ENCODE measurements at places on chromosomes 13 and 19.

GRCh38 chr13:75620020-75620419 is 16.1 kb upstream of the LMO7 start:
- DNase-seq: no peak

DNA sequence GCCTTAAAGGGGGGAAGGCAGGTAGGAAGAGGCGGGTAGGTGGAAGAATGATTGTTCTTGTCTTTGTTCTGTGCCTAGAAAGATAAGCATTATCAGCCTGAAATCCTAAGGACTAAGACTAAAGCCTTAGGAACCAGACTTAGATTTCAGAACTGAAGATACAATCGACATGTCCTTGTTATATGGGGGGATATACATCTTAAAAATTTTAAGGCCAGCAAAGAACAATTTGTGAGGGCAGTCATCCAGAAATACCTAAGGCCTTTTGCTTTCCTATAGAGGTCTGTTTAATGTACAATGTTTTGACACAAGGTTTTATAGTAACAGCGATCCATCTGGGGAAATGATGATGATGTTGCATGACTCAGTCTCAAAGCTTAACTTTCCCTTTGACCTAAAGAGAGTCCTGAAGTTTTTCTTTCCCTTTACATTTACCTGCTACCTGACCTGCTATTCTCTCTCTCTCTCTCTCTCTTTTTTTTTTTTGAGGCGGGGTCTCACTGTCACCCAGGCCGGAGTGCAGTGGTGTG is 20.2 kb upstream of the CEACAM6 start:
- no peak for DNase-seq

- DNase-seq: peak; percentile 56
These were observed 16.8 kb downstream of the FPR2 start for GRCh38 chr19:51777570-51778462.

- DNase-seq: peak; percentile 9
These were observed 3.7 kb downstream of the COL4A2 start for GRCh38 chr13:110310541-110311442.

DNA sequence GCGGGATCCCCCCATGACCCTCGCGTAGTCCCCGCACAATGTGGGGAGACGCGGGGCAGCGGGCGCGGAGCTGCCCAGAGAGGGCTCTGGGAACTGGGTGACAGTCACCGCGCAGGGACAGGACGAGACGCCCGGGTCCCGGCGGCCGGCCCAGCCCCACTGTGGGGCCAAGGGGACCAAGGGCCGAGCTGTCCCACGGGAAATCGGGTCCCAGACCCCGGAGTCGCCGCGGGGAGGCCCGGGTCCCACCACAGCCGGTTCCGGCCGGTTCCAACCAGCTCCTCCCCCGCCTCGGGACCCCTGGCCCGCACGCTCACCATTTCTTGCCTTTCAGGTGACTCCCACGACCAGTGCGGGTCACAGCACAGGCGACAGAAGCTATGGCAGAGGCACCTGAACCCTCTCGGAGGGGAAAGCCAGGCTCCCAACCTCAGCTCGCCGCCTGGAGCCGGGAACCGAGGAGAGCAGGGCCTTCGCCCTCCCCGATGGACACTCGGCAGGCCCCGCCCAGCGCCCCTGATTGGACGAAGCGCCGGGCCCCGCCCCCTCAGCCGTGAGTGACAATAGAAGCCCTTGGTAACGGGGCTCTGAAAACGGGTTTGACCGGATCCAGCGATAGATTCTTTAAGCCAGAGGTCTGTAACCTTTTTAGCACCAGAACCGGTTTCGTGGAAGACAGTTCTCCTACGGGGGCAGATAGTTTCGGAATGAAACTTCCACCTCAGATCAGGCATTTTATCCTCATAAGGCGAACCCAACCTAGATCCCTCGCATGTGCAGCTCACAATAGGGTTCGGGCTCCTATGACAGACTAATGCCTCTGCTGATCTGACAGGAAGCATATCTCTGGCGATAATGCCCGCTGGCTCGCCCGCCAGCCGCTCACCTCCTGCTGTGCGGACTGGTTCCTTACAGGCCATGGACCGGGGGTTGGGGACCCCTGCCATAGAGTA is at the start of gene ZNF433:
TSS of gene ZNF433 (minus strand) at position 460 of the 953 bp plus-strand sequence. CDS start at position 320, 140 bp downstream.
- DNase-seq: peak; percentile 95

DNA sequence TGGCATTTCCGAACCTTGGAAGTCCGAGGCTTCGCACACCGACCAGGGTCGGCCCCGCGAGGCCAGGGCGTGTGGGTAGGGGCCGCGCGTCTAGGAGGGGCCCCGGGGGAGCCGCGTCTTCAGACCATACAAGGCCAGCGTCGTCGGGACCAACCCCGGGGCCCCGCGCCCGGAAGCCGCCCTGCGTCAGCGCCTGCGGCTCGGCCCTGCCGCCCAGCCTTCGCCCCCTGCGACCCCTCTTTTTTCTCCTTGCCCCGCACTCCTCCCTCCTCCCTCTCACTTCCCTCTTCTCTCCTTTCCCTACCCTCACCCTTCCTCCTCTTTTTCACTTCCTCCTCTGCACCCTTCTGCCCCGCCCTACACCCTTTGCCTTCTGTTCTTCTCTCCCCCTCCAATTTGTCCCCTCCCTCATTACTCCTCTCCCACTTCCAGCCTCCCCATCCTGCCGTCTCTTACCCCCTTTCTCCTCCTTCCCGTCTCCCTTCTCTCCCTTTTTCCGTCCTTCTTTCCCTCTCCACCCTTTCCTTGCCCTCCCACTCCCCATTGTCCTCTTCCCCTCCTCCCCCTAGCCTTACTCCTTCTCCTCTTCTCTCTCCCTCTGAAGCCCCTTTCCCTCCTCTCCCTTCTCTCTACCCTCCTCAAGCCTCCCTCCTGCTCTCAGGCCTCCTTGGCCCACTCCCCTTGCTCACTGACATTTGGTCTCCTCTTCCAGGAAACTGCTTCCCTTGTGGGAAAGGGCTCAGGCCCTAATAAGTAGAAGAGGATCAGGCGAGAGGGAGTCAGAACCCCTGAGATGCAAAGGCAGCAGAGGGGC is 2.2 kb upstream of the PLEKHG2 start:
- DNase-seq: peak; percentile 85

- no peak for DNase-seq
These were observed 4.3 kb upstream of the KCTD4 start for GRCh38 chr13:45205124-45205523.

DNA sequence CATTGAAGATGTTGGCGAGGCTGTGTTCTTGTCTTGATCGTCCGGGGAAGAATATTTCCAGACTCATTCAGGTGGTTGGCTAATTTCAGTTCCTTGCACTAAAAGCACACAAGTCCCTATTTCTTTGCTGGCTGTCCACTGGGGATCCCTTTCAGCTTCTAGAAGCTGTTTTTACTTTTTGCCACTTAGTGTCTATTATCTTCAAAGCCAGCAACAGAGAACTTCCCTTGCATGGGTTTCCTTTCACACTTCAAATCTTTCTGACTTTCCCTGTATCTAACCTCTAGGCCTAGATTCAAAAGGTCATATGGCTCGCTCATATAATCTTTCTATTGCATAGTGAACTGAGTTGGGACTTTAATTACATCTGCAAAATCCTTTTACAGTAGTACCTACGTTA is 215.3 kb upstream of the PCDH9 start:
- DNase-seq: no peak

DNA sequence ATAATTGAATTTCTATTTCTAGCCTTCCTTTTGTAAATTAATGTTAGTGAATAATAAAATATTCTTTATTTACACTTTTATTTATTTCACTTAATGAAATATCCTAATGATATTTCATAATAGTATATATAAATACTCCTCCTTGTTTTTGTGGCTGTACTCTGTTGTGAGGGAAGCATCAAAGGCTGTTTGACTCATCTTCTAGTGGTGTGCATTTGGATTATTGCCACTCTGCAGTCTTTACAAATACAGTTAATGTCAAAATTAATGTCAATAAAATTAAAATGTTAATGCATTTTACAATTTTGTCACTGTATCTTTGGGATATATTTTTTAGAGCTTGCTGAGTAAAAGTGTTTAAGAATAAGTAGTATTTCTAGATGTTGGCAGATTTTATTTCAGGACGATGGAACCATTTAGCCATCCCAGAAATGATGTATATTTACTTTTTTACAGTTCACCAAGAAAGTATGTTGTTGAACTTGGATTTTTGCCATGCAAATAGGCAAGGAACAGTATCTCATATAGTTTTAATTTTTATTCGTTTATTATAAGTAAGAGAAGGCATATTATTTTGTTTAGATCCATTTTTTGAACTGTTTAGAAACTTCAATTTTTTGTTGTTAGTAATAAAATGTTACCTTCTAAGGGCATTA is 281.2 kb upstream of the SLITRK6 start:
- DNase-seq: no peak

- DNase-seq: no peak
These were observed 130.9 kb downstream of the DPF1 start for GRCh38 chr19:38093154-38093553.

- DNase-seq: peak; percentile 96
These were observed at the start of gene ZNF681 for GRCh38 chr19:23758187-23759074. Gene ZNF681, minus strand, starts transcription at chr19:23758891. Its CDS starts 142 bp downstream, at chr19:23758749.

GRCh38 chr19:8463365-8463764 is 18.6 kb downstream of the HNRNPM start:
- no peak for DNase-seq

GRCh38 chr13:101453784-101454201 is 1.3 kb downstream of the ITGBL1 start:
- no peak for DNase-seq

DNA sequence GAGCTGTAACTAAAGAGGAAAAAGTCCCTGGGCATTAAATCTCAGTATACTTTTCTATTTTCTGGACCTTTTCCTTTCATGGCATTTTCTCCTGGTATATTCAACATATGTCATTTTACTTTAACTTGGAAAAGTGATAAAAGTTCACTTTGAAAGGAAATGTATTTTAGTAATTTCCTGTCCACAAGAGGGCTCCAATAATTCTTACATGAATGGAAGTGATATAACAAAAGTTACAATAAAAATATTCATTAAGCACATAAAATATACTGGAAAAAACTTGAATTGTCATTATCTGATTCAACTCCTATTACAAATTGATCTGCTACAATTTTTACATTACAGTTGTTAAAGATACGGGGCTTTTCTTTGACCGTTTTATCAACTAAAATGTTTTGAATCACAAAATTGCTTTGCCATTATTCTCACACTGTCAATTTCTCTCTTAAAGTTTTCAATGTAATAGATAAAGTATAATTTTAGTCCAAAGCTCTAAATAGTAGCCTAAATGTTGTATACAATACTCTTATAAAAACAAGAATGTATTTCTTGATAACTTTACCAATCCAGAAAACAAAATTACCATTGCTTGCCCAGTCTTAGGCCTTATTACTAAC is 4.9 kb downstream of the UBL3 start:
- no peak for DNase-seq

DNA sequence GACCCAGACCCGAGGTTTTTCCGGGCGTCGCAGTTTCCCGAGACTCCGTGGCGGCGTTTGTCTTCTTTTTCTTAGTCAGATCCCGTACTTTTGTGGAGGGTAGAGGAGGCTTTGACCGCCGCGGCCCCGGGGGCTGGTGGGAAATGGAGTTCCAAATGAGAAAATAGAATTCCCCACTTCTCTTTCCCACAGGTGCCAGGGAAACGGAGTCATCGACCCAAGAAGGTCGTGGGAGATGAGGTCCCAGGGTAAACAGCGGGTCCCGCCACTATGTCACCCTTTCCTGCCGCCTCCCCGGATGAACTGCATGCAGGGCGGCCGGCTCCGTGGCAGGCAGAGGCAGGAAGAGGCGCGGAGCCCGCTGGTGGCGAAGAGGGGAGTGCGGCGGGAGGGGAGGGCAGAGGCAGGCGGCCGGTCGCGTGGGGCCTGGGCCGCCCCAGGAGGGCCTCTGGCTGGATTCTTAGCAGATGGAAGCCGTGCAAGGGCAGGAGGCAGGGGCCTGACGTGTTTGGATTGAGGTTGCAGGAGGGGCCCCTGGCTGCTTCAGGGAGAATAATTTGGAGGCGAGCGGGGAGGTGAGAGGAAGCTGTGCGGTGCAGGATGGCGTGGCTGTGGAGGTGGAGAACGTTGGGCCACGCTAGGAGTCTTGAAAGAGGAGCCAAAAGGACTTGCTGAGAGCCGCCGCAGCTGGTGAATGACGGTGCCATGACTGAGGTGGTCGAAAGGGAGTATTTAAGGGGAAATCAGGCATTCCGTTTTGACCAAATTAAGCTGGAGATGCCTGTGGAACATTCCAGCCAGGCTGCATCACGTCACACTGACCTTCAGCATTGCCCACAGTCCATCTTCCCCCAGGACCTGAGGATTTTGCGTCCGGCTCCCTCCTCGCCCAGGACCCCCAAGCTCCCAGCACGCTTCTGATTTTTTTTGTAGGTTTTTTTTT is 11.7 kb downstream of the CYTH2 start:
- DNase-seq: peak; percentile 74

DNA sequence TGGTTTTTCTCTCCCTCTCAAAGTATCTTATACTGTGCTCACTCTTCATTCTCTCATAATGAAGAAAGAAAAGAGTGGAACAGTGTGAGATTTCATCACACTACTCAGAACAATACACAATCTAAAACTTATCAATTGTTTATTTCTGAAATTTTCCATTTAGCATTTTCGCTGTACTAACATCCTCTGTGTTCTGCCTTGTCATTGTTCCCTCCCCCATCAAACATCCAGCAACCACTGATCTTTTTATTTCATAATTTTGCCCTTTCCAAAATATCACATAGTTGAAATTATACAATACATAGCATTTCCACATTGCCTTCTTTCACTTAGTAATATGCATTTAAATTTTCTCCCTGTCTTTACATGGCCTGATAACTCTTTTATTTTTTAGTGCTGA is 658.7 kb downstream of the SLITRK1 start:
- no peak for DNase-seq

- no peak for DNase-seq
These were observed 66.7 kb downstream of the SLC7A9 start for GRCh38 chr19:32802840-32803239.

DNA sequence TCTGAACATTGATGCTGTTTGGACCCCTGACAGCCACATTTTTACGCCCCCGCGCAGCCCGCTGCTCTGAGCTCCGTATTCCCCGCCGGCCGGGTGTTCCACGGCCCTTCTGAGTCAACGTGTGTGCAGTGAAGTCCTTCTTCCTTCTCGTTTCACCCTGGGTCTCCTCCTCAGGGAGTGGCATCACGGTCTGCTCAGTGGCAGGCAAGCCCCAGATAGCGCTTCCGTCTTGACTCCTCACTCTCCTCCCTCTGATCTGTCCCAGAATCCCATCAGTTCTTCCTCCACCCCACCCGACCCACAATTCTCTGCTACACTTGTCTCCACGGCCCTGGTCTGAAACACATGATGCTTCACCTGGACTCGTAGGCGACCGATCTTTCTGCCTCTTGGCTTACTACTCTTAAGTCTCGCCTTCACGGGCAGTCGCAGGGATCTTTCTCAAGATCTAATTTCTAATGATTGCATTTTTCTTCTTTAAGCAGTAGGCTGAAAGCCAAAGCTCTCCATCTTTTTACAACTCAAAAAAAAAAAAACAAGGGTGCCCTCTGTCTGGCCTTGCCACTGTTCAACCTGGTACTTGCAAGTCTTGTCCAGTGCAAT is 33.9 kb downstream of the CCNE1 start:
- peak; percentile 66 for DNase-seq
